ENCODE measurements at places on chromosomes 16 and 17. TPM values are rescaled to one million over a fixed set of nuclear protein-coding genes. Genes with fewer than 3 reads are reported as not detected.

Gene WNT9B
- not detected for total RNA-seq

DNA sequence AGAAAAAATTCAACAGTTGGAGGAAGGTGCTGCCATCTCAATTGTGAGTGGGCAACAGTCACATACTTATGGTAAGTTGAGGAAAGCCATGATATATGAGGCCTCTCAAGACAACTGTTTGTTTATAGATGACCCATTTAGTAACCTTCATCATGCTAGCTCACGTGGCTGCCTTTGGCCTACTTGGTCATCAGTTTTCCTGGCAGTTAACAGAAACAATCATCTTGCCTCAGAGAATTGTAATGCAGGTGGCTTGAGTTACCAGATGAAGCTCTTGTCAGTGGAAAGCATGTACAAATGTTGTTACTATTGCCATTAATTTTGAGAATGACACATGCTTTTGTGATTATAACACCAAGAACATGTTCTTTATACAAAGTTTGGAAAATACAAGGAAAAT lies 14.7 kb downstream of the TPPP3 start:
- no peak for DNase-seq

DNA sequence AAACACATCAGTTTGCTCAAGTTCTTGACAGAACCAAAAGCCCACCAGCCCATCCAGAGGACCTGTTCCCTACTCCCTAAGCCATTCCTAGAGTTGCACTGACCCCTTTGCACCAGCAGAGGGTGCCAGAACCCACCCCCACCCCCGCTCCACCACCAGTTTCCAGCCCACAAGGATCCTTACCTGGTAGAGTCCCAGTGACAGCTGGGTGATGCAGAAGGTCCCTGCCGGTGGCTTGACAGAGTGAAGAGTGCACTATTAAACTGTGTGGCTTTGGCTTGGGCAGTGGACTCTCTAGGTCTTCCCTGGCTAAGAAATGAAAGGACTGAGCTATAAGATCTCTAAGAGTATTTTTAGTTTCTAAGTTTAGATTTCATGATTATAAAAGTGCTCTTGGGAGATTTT lies 73.3 kb upstream of the MTMR4 start:
- peak; percentile 74 for DNase-seq

DNA sequence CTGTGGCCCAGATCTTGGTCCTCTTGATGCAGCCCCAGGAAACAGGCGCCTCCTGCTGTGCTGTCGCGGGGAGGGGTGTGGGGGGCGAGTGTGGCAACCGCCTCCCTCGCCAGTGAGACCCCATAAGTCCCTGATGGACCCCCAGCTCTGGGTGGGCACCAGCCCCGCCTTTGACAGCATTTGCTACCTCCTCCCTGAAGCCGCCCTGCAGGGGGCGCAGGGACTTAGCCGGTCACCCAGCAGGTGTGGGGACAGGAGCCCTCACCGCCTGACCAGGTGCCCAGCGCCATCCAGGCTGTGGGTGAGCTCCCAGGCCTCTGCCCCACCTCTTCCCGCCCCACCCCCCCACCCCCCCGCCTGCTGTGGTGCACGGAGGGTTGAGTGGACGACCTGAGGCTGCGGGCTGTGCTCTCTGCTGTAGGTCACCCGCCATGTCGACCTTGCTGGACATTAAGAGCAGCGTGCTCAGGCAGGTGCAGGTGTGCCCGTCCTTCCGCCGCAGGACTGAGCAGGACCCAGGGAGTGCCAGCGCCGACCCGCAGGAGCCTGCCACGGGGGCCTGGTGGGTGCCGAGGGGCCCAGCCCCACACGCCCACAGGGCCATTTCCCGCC lies 4.8 kb downstream of the BAIAP3 start:
- DNase-seq = peak; percentile 82

DNA sequence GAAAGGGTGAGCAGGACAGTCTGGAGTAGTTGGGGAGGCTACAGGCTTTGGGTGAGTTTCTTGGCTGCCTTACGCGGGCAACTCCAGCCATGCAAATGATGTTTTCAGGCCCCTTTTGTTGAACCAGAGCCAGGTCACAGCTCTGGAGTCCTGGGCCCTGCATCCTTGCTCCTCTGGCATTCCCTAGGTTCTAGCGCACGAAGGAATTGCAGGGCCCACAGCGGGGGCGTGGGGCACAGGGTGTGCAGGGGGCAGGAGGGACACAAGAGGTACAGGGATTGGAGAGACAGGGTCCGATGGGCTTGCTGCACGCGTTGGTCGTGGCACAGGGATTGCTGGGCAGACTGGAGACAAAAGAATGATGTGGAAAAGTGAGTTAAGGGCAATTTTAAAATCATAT lies 3.6 kb downstream of the KRT31 start:
- no peak for DNase-seq

DNA sequence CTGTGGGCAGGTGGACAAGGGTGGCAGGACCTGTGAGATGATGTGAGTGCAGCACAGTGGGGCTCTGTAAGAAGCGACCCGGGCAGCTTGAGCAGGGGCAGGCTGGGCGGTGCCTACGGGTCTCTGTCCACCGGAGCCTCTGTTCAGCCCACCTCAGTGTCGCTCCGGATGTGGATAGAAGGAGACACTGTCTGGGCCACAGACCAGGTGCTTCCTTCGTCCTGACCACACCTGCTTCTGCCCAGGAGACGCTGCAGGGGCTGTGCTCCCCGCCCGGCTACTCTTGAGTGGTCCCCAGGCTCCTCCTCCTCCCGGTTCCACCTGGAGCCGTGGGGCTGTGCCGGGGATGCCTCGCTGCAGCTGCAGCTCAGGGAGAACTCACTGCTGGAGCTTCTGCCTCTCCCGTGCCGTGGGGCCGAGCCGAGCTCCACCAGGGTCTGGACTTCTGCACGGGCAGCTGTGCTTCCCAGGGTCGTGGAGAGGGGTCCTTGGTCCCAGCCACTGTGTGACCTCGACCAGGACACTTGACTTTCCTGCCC lies 21.5 kb downstream of the METRNL start:
- no peak for DNase-seq

- peak; percentile 73 for DNase-seq
Measured at GRCh38 chr17:10875430-10875851, 37.6 kb upstream of the PIRT start.

GRCh38 chr17:82490512-82491195 lies 28.9 kb upstream of the FOXK2 start:
- no peak for DNase-seq

DNA sequence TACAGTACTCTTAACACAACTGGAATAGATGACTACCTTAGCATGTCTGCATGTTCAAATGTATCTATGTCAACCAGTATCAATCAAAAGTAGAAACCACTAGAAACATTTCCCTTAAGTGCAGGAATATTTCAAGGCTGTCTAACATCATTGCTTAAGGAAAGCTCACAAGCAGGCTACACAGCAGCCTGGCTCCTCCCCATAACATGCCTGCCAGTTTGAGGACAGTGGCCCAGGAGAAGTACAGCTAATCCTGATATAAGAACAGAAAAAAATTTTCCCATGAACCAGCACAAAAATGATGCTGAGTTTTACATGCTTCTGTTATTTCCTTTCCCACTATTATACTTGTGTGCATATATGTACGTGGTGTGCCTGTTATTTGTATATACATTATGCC lies 175.1 kb downstream of the MYO1D start:
- no peak for DNase-seq

DNA sequence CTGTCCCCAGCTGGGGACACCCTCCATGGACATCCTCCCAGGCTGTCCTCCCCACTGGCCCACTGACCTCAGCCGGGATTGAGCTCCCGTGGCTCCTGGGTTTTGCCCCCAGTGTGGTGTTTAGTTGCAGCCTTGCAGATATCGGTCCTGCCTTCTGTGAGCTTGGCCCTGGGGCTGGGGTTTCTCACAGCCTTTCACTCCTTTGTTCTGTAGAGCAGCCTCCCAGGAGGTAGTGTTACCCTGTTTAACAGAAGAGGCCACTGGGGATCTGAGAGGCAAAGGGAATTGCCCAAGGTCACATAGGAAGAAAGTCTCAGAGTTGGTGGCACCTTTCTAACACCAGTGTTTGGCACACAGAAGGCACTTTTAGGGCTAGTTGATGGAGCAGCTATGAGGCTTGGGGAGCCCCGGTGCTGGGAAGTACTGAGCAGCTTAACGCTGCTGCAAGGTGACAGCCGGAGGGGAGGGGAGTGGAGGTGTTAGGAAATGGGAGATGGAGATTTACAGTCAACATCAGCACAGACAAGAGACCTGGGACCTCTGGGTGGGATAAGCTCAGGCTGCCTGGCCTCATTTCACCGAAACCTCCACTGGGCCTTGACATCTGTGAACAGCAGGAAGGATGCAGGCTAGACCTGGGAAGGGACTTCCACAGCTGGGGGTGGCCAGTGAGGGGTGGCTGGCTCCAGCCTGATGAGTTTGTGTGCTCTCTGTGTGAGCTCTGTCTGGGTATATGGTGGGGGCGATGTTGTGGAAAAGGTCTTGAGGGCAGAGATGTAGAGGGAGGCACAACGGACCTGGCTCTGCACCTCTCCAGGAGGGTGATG lies 26.1 kb downstream of the CACNA1G start:
- no peak for DNase-seq

- DNase-seq = no peak
Measured at GRCh38 chr17:70050931-70051330, 24.1 kb upstream of the KCNJ16 start.

- peak; percentile 40 for DNase-seq
Measured at GRCh38 chr16:77062878-77063675, 127.9 kb upstream of the MON1B start.

Gene ATP6V0A1
- total RNA-seq = 40.4 TPM

DNA sequence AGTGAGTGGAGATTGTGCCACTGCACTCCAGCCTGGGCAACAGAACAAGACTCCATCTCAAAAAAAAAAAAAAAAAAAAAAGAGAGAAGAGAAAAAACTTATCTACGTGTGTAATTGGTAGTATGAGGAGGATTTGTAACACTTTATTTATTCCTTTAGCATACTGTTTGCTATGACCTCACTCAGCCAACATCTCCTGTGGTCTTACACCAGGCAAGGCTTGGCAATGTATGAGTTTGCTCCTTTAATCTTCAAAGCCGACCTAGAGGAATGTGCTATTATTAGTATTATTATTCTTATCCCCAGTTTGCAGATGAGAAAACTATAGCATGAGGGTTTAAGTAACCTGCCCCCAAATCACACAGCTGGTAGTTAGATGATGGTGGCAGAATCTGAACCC lies 35.8 kb upstream of the HAPSTR1 start:
- no peak for DNase-seq

Gene ALKBH5
- total RNA-seq = 98.2 TPM

Gene SEC14L5
- 0.41 TPM for total RNA-seq

GRCh38 chr17:82876602-82877379 lies 37.0 kb upstream of the ZNF750 start:
- DNase-seq = peak; percentile 71

- DNase-seq = no peak
Measured at GRCh38 chr17:55157165-55157564, 107.6 kb upstream of the HLF start.

GRCh38 chr17:45745601-45746494 lies 38.3 kb upstream of the CRHR1 start:
- DNase-seq = peak; percentile 22

GRCh38 chr17:40244255-40244654 lies 25.2 kb downstream of the WIPF2 start:
- DNase-seq = no peak

Gene GSG1L
- total RNA-seq = not detected

Gene CCL11
- not detected for total RNA-seq

Gene EPOP
- 8.0 TPM for total RNA-seq

DNA sequence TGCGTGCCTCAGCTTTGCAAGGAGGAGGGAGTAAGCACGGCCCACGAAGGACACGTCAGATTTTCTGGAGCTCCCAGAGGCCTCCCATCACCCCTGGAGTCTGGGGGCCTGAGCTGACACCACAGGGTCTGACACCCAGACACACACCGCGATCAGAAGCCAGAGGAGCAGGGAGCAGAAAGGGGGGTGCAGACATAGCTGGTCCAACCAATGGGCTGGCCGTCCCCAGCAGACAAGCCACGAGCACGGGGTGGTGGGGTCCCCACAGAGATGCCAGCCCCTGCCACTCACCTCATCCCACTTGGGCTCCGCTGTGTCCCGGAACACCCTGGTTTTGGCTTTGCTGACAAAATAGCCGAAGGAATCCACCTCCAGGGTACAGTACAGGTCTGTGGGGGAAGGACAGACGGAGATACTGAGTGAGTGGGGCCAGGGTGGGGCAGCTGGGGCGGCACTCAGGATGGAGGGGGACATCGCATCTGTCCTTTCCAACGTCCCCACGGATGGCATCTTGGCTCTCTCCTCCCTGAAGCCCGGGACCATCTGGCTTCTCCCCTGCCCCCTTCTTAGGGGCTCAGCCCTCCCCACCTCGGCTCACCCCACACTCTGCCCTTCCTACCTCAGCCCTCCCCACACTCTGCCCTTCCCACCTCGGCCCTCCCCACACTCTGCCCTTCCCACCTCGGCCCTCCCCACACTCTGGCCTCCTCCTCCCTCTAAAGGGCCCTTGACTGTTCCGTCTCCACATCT lies 53.5 kb downstream of the TIMM22 start:
- no peak for DNase-seq

GRCh38 chr16:4826980-4827379 lies 20.1 kb downstream of the GLYR1 start:
- no peak for DNase-seq

DNA sequence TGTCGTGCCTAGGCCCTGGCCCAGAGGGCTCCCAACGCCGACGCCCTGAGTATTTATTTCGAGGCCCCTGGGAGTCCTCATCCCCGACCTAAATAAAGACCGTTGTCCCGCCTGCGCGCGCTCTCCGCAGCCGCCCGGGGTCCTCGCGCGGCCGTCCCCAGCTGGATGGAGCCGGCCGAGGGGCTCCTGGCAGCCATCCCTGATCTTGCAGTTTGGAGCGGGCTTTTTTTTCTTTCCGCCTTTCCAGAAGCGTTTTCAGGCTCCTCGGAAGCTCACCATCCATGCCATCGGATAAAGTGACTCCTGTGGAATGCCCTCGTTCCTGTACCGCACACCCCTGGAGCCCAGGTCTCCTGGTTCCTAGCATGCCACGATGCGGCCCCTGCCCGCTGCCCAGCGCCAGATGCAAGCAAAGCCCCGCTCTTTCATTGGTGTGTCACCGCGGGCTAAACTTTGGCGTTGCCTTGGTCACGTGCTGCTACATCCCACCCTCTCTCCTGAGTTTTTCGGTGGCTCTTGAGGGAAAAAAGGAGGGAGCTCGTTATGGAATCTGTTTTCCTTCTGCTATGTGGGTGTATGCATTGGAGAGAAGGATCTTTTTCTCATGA lies 716 bp downstream of the TMEM94 start:
- peak; percentile 73 for DNase-seq

GRCh38 chr17:59145571-59146096 lies 9.4 kb downstream of the SKA2 start:
- no peak for DNase-seq
